ENCODE measurements at places on chromosomes 12 and 14.

GRCh38 chr14:102554821-102555819 lies 37.3 kb upstream of the RCOR1 start:
- peak; percentile 40 for DNase-seq

GRCh38 chr14:64671591-64671990 lies 32.6 kb upstream of the PLEKHG3 start:
- peak; percentile 65 for DNase-seq

DNA sequence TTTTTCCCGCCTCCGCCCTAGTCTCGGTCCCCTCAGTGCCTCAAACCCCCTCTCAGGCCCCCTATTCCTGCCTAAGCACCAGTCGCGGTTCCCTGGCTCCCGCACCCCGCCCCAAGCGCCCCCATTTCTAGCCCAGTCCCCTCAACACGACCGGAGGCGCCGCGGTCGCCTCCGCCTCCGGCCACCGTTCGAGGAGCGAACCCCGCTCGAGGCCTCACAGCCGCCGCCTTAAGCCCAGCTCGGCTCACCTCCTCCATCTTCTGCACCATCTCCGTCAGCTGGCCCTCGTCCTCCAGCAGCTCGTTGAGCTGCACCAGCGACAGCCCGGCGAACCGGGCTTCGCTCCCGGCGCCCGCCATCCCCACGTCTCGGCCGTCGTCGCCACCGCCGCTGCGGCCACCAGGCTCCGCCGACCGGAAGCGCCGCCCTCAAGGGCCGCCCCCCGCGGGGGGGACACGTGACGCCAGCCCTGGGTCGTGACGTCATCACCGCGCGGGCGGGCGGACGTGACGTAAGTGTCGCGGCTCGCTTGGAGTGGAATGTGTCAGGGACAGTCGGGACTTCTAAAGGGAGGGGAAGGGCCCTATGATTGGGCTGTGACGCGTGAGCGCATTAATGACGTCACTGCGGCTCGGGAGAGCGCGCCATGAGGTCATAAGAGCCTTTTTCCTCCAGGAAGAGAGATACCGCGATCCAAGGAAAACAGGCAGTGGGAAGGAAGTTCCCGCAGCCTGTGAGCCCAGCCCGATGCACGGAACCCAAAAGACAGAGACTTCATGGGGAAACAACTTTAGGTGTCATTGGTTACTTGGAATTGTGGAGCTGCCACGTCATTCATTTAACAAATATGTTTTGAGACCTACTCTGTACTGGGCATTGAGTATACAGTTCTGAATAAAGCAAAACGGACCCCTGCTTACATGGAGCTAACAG lies at the start of gene VPS37B:
Gene VPS37B (minus strand): TSS at position 421 of the 933 bp plus-strand sequence. CDS start 62 bp downstream, at position 359.
- peak; percentile 76 for DNase-seq

- peak; percentile 67 for DNase-seq
Measured at GRCh38 chr14:104150136-104151025, 12.0 kb downstream of the KIF26A start.

- DNase-seq: no peak
Measured at GRCh38 chr12:88590851-88591250, 10.6 kb upstream of the KITLG start.

GRCh38 chr14:60807247-60807646 lies 72.7 kb downstream of the MNAT1 start:
- DNase-seq: no peak

GRCh38 chr12:39935839-39936238 lies 170.0 kb downstream of the SLC2A13 start:
- DNase-seq: no peak

DNA sequence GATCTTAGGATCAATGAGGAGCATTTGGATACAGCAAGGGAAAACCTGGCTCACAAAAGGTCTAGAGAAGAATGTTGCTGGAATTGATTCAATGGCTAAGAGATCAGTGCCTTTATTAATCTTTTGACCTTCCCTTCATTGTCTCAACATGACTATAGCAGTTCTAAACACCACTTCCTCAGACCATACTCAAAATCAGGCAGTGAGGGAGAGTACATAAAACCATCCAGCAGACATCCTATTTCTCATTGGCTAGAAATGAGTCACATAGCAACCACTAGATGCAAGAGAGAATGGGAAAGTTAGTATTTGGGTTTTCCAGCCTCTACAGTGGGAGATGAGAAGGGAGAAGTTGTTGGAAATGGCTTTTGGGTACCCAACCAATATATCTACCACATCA lies 151.4 kb upstream of the NUDT4 start:
- DNase-seq: no peak

DNA sequence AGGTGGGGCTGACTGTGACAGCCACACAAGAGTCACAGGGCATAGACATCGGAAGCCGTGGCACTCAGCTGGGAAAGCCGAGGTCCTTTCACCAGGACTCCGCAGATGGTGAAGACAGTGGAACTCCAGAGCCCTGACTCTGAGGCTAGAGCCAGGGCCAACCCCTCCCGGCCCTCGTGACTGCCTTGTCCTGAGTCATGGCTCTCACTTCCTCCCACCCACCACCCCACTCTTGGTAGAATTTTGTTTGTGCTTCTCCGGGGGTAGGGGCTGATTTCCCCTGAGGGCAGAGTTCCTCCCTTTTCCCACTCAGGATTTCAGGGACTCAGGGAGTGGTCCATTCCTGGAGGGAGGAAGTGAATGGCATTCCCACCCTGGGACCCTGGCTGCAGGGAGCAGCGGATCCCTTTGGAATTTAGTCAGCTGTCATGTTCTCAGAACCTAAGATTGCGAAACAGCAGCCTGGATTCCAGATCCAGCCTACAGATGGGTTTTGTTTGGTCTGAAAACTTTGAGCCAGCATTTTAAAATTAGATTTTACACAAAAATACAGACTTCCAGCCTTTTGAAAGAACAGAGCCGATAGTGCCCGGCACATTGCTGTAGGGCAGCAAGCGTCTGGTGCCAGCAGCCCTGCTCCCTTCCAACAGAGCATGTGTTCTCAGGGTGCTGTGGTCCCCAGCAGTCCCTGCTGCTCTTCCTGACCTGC lies 50.7 kb downstream of the TPCN1 start:
- DNase-seq: peak; percentile 84
